Suppressor macrophage treated with lipopolysaccharide for 4 hours (primary cell): ENCODE measurements at places on chromosomes 1 and 21.
A peak's percentile ranks its signal among the peaks of the same experiment; 100 is the strongest.

DNA sequence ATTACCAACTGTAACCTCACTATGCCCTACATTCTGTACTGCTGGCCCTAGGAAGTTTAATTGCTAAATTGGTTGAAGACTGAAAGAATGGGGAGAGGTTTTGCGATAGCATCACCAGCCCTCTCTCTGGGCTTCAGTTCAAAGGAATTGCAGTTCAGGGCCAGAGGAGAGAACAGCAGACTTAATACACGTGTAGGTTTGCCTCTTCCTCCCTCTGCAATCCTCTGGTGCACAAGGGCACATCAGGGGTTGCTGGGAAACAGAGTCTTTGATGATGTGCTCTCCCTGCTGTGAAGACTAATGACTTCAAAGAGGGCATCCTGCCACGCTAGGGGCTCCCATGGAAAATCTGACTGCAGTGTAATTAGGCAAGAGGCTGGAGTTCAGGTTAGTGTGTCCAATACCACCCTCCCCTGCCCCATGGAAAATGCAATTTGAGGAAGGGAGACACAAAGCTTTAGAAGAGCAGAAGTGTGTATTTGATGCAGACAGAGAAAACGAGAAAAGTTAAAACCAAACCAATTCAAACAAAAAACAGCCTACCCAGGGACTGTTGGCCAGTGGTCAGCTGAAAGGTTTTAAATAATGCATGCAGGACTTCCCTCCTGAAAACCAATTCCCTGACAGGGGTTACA lies 167.9 kb downstream of the ASTN1 start:
- no peak for DNase-seq

DNA sequence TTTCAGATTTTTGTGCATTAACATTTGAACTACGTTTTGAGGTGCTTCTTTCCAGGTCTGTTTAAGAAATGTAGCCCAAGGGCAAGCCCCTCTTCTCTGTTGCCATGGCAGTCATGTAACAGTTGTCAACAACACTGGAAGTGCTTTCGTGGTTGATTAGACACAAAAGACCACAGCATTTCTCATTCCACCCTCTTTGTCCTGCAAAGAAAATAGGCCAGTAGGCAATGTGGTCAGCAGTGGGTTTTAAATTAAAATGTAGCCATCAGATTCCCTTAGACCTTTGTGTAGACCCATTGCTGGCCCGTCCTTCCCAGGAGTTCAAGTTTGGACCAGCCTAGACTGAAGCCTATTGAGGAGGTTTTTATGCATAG lies 35.4 kb downstream of the VANGL1 start:
- no peak for DNase-seq

DNA sequence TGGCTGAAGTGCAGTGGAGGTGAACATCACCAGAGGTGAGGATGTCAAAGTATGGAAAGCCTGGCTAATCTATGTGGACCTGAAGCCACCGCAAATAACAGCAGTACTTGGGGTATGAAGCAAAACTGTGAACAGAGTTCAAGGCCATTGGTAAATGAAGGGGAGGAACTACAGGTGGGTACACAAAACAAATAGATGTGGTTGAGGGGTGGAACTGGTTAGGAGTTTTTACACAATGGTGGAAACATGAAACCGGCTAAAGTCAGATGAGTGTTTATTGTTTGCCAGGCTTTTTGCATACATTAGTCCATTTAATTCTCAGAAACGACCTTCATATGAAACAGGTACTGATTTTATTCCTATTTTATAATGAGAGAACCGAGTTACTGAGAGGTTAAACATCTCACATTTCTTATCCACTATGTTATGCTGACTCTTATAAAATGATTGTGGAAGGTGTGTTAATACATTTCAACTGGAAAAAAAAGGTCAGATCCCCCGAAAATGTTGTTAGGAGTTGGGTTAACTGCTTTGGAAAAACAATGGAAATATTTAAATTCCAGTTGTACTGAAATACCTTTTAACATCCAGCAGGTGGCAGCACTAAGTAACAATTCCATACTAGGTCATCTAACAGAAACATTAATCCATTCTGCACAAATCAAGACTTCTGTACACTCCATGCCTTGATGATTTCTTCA lies 44.3 kb upstream of the GTF2B start:
- peak; percentile 58 for DNase-seq

DNA sequence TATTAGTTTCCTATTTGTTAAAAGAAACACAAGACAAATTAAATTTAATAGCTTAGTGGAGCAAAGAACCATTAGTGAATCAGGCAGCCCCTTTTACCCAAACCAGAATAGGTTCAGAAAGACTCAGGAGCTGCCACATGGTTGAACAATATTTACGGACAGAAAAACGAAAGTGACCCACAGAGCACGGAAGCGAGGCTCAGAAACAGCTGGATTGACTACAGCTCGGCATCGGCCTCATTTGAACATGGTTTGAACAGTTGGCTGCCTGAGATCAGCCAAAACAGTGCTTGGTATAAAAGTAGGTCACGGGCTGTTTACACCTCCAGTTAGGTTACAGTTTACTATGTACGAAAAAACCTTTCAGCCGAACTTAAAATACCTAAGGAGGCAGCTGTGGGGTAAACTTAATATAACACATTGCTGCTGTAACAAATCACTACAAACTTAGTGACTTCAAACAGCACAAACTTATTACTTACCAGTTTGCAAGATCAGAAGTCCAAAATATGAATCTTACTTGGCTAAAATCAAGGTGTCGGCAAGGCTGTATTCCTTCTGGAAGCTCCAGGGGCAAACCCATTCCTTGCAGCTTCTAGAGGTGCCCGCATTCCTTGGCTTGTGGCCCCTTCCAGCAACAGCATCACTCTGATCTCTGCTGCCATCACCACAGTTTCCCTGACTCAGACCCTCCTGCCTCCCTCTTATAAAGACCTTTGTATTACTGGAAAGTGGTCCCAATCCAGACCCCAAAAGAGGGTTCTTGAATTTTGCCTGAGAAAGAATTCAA lies 11.8 kb downstream of the PADI4 start:
- no peak for DNase-seq

GRCh38 chr1:14017531-14017961 lies 317.6 kb downstream of the PRDM2 start:
- no peak for DNase-seq

DNA sequence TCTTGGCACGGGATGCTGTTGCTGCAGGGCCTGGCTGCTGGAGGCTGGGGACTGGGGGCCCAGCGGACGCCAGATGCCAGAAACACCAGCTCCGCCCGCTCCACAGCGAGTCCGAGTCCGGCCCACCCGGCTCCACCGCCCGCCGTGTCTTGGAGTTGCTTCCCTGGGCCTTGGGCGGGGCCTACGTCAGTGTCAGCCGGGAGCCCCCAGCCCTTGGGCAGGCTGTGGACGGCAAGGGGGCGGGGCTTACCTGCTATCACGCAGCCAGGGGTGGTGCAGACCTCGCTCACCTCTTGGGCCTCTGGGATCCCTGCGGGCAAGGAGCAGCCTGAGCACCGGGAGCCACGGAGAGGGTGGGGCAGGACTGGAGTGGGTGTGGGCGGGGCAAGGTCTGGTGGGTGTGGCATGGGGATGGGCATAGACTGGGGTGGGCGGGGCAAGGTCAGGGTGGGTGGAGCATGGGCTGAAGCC lies 21.8 kb downstream of the MMEL1 start:
- peak; percentile 16 for DNase-seq

GRCh38 chr1:166705376-166706289 lies 133.6 kb upstream of the POGK start:
- no peak for DNase-seq

DNA sequence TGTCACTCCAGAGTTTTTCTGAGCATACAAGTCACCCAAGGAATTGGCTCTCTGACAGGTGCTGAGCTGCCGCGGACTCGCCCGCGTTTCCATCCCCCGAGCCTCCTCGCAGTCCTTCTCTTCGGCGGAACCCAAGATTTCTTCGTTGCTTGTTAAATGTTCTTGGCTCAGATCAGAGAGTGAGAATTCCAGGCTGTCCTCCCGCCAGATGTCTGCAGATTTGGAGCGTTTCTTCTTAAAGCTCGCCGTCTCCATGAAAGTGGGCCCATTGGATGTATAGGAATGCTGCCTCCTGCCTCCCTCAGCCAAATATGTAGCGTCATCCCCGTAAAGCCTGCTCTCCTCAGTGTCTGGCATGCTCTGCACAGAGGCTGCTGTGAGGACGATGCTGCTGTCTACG lies 77.8 kb downstream of the TIAM1 start:
- no peak for DNase-seq

- no peak for DNase-seq
These were observed 92.1 kb upstream of the AJAP1 start for GRCh38 chr1:4562321-4562720.

GRCh38 chr21:36860736-36861594 lies 105.5 kb downstream of the HLCS start:
- no peak for DNase-seq

GRCh38 chr1:29719253-29719652 lies 482.9 kb downstream of the PTPRU start:
- DNase-seq: peak; percentile 91

DNA sequence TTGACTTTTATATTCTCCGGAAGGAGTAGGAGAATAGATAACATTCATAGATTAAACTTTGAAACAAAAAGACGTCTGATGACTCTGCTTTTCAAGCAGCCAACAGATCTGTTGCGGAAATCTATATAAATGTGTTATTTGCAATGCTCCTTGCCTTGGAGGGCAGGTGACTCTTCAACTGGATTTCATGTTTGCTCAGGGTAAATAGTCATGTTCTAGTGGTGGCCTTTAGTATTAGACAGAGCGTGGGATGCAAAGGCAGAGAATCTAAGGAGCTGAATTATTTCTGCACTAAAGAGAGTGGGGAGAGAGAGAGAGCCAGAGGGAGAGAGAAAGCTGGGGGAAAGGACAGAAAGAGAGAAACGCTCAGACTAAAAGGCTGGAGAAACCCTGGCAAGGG lies 454.3 kb downstream of the AJAP1 start:
- no peak for DNase-seq

- no peak for DNase-seq
These were observed 7.0 kb downstream of the TRIM11 start for GRCh38 chr1:228399531-228400236.

DNA sequence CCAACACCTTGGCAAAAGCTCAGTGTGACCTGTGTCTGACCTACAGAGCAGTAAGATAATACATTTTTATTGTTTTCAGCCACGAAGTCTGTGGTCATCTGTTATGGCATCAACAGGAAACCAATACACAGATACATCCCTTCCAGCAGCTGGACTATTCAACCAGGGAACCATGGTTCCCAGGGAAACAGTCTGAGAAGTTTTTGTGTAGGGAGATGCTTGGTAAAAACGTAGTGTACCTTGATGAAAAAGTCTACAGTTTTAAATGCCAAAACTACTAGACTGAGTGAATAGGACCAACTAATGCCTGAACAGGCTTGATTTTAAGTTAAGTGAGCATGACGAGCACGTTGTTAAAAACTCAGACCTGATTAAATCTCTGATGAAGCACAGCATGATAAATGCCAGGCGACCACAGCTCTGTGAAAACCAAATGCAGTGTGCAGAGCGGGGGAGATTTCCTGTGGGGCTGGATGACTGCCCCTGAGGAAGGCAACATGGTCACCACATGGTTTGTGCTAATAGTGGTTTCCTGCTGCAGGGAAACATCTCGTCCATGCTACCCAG lies 228.9 kb downstream of the TNR start:
- DNase-seq: peak; percentile 51

- DNase-seq: peak; percentile 65
These were observed 292.4 kb downstream of the PLPP3 start for GRCh38 chr1:56286956-56287355.

DNA sequence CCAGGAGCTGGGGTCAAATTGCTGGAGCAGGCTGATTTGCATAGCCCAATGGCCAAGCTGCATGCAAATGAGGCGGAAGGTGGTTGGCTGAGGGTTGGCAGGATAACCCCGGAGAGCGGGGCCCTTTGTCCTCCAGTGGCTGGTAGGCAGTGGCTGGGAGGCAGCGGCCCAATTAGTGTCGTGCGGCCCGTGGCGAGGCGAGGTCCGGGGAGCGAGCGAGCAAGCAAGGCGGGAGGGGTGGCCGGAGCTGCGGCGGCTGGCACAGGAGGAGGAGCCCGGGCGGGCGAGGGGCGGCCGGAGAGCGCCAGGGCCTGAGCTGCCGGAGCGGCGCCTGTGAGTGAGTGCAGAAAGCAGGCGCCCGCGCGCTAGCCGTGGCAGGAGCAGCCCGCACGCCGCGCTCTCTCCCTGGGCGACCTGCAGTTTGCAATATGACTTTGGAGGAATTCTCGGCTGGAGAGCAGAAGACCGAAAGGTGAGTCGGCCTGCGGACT lies at the start of gene GADD45A:
Gene GADD45A (plus strand): TSS at position 135 of the 491 bp plus-strand sequence. CDS start 294 bp downstream, at position 429.
- DNase-seq: peak; percentile 97

- no peak for DNase-seq
These were observed 2.7 kb downstream of the ZBED6 start for GRCh38 chr1:203797948-203798655.
